ENCODE measurements at places on chromosomes 7 and 10. TPM values are rescaled to one million over a fixed set of nuclear protein-coding genes. Genes with fewer than 3 reads are reported as not detected.

GRCh38 chr10:80718024-80718423, 180.3 kb downstream of the SH2D4B start:
- H3K4me1 ChIP-seq = no peaks in the 10 kb centered on the region
- H3K27me3 ChIP-seq = no peaks in the 10 kb centered on the region

CALY gene
- 1.3 TPM for total RNA-seq

- H3K36me3 ChIP-seq = no peaks in the 10 kb centered on the region
- no peak for DNase-seq
- H3K4me3 ChIP-seq = no peak overlapping the region
Measured at GRCh38 chr10:114629824-114630730, 28.0 kb downstream of the ABLIM1 start.

- no peaks in the 10 kb centered on the region for H3K36me3 ChIP-seq
- no peaks in the 10 kb centered on the region for H3K27me3 ChIP-seq
- no peak overlapping the region for H3K4me3 ChIP-seq
- no peak for DNase-seq
- no peak overlapping the region for H3K27ac ChIP-seq
Measured at GRCh38 chr10:70317272-70317942, 33.6 kb upstream of the NPFFR1 start.

DNA sequence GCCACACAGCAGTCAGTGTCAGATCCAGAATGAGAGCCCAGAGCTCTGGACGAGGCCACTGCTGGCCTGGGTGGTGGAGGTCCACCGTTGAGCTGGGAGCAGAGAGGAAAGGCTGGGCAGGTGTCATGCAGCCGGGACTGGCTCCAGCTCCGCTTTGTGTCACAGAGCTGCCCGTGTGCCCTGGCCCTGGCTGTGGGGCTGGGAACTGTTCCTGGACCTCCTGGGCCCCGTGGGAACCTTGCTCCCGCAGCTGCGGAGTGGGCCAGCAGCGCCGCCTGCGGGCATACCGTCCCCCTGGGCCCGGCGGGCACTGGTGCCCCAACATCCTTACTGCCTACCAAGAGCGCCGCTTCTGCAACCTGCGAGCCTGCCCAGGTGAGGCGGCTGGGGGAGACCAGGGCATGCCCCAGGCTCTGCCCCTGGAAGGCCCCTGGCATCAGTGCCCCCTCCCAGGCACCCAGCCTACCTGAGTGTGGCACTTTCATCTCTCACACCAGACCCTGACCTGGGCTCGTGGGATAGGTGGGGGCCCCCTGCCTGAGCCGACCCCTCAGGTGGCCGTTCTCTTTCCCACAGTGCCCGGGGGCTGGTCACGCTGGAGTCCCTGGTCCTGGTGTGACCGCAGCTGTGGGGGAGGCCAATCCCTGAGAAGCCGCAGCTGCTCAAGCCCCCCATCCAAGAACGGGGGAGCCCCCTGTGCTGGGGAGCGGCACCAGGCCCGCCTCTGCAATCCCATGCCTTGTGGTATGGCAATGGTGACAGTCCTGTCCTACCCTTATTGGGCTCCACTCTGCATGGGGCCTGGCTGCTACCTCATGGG, 18.8 kb upstream of the ZNF862 start:
- no peaks in the 10 kb centered on the region for H3K36me3 ChIP-seq
- H3K4me3 ChIP-seq = no peak overlapping the region
- DNase-seq = no peak
- H3K27me3 ChIP-seq = no peaks in the 10 kb centered on the region

DNA sequence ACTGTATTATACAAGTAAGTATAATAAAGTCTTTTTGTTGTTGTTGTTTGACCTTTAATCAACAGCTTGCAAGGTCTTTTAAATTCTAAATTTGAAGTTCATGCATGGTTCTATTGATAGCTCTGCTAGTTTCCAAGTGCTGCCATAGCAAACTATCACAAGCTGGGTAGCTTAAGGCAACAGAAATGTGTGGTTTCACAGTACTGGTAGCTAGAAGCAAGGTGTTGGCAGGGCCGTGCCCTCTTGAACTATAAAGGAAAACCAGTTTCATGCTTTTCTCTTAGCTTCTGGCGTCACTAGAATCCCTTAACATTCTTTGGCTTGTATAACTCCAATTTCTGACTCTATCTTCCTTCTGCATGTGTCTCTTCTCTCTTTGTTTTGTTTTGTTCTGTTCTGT, 1021.9 kb upstream of the AUTS2 start:
- H3K36me3 ChIP-seq = no peaks in the 10 kb centered on the region
- H3K27ac ChIP-seq = no peak overlapping the region
- H3K4me3 ChIP-seq = no peak overlapping the region
- DNase-seq = no peak
- H3K27me3 ChIP-seq = no peaks in the 10 kb centered on the region

- no peak overlapping the region for H3K27ac ChIP-seq
- no peak for DNase-seq
- no peaks in the 10 kb centered on the region for H3K4me1 ChIP-seq
- no peaks in the 10 kb centered on the region for H3K36me3 ChIP-seq
- H3K4me3 ChIP-seq = no peak overlapping the region
Measured at GRCh38 chr10:132918617-132919373, 23.6 kb downstream of the CFAP46 start.

PTPRZ1 gene
- total RNA-seq = 135 TPM

DNA sequence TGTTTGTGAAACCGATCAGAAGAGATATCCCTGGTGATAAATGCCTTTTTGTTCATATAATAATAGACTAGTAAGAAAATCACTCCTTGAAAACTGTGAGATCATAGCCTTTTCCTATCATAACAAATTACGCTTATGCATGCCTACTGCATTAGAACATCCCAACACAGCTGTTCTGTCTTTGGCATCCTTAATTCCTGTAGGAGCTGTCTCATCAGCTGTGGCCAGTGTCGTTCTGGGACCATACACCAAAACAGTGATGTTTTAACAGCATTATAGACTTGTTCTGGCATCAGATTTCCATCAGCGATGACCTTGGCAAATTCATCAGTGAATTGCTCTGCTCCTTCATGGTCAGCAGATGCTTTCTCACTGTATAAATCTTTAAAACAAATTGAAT, 423.6 kb upstream of the LRGUK start:
- no peak overlapping the region for H3K27ac ChIP-seq
- DNase-seq = no peak
- no peaks in the 10 kb centered on the region for H3K36me3 ChIP-seq

PRKAG2 gene
- 21.2 TPM for total RNA-seq

NKX1-2 gene
- total RNA-seq = 34.9 TPM

DNA sequence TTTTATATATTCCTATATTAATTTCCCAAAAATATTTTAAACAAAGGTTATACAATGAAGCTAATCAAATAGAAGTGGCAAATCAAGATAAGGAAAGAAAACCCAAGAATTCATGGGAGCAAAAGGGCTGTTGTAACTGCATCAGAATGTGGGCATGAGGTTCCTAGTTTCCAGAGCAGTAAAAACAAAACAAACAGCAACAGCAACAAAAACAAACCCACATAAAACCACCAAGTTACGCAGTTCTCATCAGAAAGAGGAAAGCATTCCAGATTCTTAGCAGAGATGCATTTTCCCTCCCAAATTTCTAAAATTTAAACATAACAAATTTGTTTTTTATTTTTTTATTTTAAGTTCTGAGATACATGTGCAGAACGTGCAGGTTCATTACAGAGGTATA, 34.8 kb upstream of the MSMB start:
- H3K36me3 ChIP-seq = no peaks in the 10 kb centered on the region
- H3K4me3 ChIP-seq = no peak overlapping the region
- H3K27ac ChIP-seq = no peak overlapping the region
- no peak for DNase-seq
- H3K4me1 ChIP-seq = no peaks in the 10 kb centered on the region

DNA sequence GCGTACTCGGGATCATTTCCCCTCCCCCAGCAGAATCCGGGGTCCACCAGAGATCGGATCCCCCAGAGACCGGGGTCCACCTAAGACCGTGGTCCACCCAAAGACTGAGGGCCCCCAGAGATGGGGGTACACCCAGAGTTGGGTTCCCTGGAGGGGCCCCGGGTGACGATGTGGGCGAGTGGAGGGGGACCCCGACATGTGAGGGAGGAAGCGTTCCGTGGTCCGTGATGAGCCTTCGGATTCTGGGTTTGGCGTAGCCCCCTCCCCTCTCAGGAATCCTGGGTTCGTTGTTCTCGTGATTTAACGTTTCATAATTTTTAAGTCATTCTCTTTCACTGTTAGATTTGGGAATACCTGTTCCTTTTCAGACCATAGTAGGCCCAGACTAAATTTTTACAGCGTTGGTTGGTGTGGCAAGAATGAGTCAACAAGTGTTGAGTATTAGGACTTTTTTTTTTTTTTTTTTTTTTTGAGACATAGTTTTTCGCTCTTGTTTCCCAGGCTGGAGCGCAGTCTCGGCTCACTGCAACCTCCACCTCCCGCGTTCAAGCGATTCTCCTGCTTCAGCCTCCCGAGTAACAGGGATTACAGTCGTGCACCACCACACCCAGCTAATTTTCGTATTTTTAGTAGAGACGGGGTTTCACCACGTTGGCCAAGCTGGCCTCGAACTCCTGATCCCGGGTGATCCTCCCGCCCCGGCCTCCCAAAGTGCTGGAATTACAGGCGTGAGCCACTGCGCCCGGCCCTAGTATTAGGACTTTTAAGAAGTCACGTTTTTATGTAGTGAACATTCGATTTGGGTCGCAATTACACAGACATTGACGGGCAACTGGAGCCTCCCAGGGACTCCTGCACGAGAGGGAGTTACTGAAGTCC, 672 bp downstream of the GTPBP4 start:
- H3K4me3 ChIP-seq = peak overlapping the region; percentile 83
- H3K27ac ChIP-seq = peak overlapping the region; percentile 86
- H3K36me3 ChIP-seq = peaks cover 15% of the 10 kb centered on the region
- H3K27me3 ChIP-seq = no peaks in the 10 kb centered on the region
- no peak for DNase-seq
- no peaks in the 10 kb centered on the region for H3K4me1 ChIP-seq

DNA sequence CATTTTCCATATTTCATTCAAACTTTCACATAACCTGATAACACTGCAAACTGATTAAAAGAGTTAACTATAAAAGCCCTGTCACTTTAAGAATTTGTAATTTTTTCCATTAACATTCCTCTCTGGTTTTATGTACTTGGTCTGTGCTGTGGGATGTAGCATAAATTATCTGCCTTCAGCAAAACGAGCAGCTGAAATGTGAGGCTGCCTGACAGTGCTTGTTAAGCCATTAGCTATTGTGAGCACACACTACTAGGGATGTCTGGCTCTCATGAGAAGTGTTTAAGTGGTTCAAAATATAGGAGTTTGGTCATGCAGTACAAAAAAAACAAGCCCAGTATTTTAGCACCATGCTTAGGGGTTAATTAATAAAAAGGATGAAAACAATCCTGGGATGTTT, 63.0 kb downstream of the HOXA1 start:
- no peak for DNase-seq
- H3K4me3 ChIP-seq = no peak overlapping the region
- no peaks in the 10 kb centered on the region for H3K36me3 ChIP-seq
- H3K4me1 ChIP-seq = peaks cover 9% of the 10 kb centered on the region

DNA sequence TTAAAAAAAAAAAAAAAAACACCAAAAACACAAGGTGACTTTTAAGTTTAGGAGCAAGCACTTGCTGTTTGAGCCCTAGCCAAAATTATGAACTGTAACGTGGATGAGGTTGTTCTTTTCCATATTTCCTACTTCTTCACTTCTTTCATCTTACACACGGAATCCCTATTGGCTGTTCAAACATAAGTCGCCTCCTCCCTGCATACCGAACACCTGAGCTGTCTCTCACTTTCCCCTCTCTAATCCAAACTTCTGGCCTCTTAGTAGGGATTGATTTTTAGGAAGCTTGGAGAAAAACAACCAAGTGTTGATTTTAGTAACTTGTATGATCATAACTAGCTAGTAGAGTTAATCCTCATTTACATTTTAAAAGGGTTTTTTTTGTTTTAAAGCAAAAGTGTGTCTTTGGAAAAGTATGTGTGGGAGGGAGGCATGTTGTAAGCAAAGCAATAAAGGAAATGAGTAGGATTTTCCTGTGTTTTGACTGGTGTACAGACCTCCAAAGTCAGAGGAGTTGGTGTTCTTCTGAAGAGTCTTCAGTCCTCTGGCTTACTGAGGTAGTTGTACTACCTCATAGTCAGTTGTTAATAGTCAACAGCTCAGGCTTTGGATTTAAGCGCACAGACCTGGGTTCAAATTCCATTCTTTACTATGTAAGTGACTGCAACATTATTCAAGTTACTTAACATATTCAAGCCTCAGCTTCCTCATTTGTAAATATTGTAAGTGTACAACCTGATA, 39.3 kb downstream of the RABGEF1 start:
- H3K36me3 ChIP-seq = peaks cover 36% of the 10 kb centered on the region
- no peak overlapping the region for H3K4me3 ChIP-seq
- H3K27me3 ChIP-seq = no peaks in the 10 kb centered on the region
- H3K4me1 ChIP-seq = no peaks in the 10 kb centered on the region
- no peak for DNase-seq
- no peak overlapping the region for H3K27ac ChIP-seq

All from H1 (cell line).